ENCODE measurements at places on chromosomes 7 and 10.

DNA sequence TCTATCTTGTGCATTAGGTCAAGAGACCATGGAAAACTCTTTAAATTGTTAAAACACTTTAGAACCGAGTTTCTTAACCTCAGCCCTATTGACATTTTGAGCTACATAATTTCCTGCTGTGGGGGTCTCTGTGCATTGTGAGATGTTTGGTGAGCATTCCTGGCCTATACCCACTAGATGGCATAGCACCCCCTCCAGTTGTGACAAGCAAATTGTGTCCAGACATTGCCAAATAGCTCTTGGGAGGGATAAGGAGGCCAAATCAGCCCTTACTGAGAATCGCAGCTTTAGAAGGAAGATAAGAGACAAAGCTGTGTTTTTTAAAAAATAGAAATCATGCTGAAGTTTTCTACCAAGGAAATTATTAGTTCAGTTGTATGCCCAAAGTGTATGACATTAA is 1158.5 kb upstream of the C7orf33 start:
- DNase-seq = no peak

DNA sequence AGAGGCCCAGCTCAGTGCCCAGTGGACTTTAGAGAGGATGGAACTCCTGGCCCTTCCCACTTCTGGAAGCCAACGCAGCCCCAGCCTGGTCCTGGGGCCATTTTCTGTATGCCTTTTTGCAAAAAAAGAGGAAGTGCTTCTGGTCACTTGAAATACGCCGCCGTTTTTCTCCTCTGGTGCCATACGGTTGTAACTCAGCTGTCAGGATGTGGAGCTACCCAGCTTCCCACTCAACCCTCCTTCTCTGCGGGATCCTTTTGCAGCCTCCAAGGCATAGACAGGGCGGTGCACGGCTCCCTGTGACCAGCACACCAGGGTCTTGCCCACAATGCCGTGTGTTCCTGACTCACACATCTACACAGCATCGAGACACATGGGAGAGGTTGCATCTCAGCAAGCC is 369.6 kb downstream of the TCERG1L start:
- DNase-seq = no peak

DNA sequence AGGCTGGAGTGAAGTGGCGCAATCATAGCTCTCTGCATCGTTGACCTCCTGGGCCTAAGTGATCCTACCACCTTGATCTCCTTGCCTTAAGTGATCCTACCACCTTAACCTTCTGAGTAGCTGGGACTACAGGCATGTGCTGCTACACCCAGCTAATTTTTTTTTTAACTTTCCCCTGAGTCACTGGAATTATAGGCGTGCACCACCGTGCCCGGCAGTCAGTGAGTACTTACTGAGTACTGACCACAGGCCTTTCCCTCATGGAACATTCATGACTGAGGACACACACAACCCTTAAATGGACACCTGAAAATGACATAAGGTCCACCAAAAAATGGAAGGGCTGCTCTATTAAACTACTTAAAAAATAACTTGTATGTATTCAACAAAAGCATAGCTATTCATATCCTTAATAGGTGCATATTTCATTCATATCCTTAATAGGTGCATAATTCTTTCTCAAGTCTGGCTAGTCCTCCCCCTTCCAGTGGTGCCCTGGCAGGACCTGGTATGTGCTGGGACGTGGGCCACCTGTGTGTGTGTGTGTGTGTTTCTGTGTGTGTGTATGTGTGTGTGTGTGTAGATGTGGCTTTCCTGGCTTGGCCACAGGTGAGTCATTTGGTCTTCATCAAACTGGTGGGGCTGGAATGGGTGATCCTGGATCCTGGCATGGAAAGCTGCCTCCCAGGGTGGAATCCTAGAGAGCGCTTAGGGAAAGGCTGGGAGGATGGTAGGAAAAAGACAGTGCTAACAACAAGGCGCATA is 3.5 kb downstream of the FAM180A start:
- DNase-seq = no peak

DNA sequence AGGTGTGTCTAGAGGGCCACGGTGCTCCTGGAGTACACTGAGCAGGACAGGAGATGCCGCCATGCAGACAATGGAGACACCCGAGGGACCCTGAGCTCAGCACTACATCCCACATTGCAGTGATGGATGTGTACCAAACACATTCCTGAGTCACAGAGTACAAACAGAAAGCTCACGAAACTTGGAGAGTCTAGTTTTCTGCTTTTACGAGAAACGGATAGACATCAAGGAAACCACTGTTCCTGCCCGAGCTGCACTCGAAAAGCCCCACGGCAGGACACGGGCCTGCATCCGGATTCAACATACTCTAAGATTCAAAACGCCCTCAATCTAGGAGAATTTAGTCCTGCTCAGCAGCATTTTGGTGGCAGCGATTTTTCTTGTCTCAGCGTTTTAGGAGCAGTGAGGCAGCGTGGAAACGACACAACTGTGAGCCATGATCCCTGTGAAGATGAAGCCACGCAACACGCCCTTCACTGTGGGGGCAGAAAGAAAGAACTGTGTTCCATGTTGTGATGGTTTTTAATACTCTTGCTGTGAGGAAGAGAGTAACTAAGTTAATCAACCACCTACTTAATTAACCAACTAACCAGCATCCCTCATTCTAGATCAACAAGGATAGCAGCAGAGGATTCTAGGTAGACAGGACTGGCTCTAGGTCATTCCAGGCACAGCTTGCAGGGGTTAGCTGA is 3.2 kb downstream of the TNS3 start:
- no peak for DNase-seq

DNA sequence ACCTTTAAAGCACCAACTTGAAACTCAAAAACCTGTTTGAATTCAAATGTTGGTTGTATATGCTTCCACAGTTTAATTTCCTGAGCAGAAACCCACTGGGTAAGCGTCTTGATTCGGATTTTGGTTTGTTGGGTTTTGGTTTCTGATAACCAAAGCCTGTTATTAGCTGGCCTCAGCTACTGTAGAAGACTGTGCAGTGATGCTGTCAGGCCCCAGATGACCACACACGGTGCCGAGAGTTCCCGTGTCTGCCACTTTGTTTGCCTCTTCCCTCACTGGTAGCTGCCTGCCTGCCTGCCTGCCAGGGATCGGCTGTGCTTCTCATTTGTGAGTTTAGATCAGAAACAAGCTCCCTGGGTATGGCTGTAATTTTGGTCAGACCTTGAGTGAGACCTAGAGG is 5.6 kb downstream of the MDH2 start:
- DNase-seq = no peak

DNA sequence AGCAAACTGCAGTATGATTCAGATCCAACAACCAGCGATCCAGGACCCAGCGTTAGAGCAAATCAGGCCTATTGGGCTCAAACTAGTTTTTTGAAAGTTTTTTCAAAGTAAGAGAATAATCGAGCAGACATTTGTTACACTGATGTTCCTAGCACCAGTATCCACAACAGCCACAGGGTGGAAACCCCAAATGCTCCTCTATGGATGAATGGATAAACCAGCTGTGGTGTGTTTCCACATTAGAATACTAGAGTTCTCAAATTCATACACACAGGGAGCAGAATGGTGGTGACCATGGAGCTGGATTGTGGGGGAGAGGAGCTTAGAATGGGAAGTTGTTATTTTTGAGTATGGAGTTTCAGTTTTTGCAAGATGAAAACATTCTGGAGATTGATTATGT is 60.7 kb downstream of the PDIA4 start:
- DNase-seq = no peak

DNA sequence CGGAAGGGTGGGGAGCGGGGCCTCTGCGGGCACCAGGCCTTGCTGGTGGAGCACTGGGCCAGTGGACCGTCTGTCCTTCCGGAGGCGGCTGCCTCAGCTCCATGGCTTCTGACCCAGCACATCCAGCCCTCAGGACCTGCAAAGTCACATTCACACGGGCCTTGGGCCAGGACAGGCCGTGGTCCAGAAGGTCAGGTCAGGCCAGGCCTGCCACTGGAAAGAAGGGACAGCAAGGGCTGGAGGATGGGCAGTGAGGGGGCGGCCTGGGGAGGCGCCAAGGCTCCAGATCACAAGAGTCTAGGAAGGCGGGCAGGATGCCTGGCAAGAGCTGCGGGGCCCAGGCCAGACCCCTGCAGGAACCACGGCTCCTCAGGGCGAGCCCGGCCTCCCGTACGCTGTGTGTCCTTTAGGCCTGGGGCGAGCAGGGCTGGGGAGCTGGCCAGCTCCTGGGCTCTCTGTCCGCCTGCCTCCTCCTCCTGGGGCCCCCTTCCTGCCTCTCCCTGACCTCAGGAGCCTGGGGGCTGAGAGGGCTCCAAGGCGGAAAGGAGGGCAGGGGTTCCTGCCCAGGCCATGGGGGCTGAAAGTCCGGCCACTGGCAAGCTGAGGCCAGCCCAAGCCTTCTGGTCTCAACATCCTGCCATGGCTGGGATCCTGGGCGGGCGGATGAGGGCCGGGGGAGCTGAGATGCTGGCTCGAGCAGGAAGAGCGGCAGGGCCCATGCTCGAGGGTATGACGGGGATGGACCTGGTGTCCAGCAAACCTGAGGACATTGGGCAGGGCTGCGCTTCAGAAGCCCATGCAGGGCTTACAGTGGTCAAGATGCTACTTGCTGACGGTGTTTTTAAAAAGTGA is 225.8 kb downstream of the ELFN1 start:
- DNase-seq = no peak

DNA sequence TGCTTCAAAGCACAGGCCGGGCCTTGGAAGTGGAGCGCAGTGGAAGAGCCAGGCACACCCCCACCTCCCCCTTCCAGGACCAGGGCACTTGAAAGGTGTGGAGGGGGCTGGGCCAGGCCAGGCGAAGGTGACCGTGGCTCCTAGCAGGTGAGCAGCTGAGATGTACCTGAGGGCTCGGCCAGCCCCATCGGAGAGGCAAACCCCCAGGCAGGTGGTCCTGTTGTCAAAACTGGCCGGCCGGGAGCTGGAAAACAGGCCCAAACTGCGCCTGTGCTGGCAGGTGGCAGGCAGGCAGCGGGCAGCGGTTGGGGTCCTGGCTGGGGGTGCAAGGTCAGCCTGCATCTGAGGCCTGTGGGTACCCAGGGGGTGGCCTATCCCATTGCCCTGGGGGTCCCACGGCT is 96.4 kb upstream of the DNAAF5 start:
- no peak for DNase-seq

DNA sequence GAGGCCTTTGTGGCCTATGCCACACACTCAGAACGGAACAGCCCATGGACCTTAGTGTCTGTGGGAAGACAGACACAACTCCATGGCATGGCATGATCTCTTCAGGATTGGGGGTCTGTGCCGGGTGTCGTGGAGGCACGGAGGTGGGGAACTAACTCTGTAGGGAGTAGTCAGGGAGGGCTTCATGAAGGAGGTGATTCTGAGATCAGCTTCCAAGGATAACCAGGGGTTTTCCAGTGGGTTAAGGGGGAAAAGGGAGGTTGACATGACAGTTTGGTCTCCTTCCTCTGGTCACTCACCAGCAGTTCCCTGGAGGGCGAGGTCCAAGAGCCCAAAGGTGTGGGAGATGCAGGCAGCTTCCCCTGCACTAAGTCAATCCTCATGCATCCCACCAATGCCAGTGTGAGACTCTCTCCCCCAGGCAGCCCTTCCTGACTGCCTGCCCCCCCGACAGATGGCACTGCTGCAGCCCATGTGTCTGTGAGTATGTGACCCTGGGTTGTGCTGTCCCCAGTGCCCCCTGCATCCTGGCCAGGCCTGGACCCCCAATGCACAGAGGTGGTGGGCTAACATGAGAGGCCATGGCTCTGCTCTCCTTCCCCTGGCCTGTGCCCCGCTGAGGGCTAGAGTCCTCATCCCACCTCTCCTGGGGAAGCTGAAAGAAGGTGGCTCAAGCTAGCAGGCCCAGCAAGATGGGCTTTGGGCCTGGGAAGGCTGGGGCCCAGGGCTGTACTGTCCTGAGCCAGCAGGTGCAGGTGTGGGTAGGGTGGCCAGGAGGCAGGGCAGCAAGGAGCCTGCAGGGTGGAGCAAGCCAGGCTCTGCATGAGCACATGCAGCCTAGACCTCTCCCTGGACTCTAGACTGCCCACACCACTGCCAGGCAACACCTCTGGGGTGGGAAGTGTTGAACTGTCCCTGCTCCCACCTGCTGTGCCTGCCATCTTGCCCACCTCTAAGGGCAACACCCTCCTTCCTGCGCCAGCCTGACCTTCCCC is 39.7 kb downstream of the RASGEF1A start:
- DNase-seq = no peak

DNA sequence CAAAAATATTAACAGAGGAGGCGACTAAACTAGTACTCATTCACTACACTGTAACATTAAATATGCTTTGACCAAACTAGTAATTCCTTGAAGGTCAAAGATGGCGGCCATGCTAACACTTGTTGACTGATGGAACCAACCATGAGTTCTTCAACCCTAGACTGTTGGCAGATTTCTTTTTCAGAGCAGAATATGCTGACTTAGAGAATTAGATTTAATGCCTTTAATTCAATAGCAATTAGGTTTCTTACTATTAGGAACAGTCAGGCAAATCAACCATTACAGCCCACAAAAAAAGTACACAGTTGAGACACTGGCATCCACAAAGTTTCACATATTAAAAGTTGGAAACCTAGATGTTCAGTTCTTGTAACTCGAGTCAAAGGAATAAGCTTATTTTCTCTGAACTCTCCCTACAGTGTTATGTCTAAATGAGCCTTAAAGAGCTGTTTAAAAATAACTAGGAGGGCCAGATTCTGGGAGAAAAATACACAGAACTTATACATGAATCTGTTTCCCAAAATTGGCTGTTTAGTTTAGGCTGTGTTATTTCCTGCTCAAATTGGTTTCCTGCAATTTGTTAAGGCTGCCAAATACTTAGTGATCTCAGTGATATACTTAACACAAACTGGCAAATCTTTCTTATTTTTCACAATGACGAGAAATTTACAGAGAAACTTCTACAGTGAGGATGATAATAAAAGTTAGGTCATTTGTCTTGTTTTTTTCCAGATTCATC is 17.6 kb downstream of the CHCHD3 start:
- no peak for DNase-seq

- DNase-seq = no peak
These were observed 40.4 kb downstream of the CACUL1 start for GRCh38 chr10:118714366-118714765.

GRCh38 chr10:132652936-132653590 is 115.5 kb downstream of the INPP5A start:
- DNase-seq = no peak

DNA sequence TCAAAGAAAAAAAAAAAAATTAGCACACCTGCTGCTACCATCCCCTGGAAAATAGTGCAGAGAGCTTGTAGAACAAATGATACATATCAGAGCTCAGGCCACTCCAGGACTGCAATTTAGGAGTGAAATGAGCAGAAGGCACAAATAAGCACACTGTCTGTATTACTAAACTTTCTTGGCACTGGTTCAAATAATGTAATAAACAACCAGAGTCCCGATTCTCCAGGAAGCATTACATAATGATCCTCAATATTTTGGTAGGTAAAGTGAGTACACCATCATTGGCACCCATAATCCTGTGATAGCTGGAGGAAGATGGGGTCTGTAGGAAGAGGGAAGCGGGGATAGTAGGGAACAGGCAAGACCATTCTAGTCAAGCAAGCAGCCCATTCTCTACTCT is 74.3 kb downstream of the SVOPL start:
- DNase-seq = no peak

- DNase-seq = no peak
These were observed 4.6 kb downstream of the CYP3A5 start for GRCh38 chr7:99674995-99675742.

Data from activated T-cell treated with anti-CD3 and anti-CD28 coated beads for 48 hours (primary cell).